ENCODE measurements at places on chromosomes 12 and 14. TPM values are rescaled to one million over a fixed set of nuclear protein-coding genes. Genes with fewer than 3 reads are reported as not detected.

Gene RAD9B
- 0.73 TPM for total RNA-seq

Gene CCER1
- total RNA-seq = not detected

Gene ADCY4
- 3.4 TPM for total RNA-seq

Gene REP15
- total RNA-seq = 2.3 TPM

DNA sequence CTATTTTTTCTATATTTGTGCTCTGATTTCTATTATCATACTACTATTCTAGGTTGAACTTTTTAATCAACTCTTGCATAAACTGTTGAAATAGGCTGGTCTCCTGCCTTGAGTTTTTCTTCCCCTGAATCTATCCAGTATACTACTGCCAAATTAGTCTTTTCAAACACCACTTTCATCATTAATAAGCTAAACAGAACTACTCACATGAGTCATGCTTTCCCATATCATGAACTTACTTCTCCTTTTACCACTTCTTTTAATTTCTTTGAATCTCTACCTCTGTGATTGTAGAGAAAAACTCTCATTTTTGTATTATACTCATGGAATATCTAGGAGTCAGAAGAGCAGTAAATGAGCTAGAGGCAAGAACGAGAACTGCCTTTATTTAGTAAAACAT lies 340.3 kb upstream of the PDE3A start:
- DNase-seq = no peak

DNA sequence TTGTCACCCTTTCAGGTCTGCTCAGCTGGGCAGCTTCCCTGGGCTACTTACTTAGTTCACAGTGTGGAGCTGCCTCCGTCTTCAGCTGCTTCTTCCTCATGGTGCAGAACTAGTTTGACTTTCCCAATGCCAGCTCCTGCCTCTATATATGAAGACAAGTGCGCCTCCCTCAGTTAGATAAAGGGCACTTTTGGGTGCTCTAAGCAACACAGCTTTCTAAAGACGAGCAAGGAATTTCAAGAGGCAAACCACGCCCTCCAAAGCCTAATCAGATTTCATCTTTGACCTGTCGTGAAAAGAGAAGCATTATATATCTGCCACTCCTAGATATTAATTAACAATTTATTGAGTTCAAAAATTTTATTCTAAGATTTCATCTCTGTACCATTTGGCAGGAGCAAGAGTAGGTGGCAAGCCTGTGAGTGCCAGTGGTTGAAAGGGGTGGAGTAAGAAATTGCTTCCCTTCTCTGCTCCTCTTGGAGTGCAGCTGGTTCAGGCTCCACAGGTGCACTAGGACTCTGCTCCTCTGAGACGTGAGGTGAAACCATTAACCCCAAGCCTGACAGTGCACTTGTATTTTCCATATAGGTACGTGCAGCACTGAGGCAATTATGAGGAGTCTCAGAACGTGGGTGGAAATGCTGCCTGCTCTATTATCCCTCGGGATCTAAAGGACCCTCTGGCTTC lies 2.1 kb upstream of the SLC11A2 start:
- no peak for DNase-seq
